ENCODE measurements at places on chromosomes 6 and 20. TPM values are rescaled to one million over a fixed set of nuclear protein-coding genes. Genes with fewer than 3 reads are reported as not detected.

The ESR1 gene
- 0.99 TPM for total RNA-seq

DNA sequence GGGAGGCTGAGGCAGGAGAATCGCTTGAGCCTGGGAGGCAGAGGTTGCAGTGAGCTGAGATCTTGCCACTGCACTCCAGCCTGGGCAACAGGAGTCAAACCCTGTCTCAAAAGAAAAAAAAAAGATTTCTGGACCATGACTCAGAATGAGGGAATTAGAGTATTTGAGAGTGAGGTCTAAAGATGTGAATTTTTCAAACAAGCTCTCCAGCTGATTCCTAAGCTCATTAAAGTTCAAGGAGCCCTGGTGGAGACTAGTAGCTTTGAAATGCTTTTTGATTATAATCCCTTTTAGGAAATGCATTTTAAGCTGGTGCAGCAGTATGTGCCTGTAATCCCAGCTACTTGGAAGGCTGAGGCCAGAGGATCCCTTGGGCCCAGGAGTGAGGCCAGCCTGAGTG lies 21.8 kb upstream of the SRF start:
- no peaks in the 10 kb centered on the region for H3K27me3 ChIP-seq
- no peaks in the 10 kb centered on the region for H3K4me1 ChIP-seq
- no peak for ATAC-seq
- no peak overlapping the region for H3K4me3 ChIP-seq

- H3K4me3 ChIP-seq, result no peak overlapping the region
- H3K36me3 ChIP-seq, result no peaks in the 10 kb centered on the region
- ATAC-seq, result no peak
- H3K27ac ChIP-seq, result no peak overlapping the region
- no peaks in the 10 kb centered on the region for H3K27me3 ChIP-seq
Measured at GRCh38 chr6:105746130-105746505, 340.0 kb upstream of the PRDM1 start.

DNA sequence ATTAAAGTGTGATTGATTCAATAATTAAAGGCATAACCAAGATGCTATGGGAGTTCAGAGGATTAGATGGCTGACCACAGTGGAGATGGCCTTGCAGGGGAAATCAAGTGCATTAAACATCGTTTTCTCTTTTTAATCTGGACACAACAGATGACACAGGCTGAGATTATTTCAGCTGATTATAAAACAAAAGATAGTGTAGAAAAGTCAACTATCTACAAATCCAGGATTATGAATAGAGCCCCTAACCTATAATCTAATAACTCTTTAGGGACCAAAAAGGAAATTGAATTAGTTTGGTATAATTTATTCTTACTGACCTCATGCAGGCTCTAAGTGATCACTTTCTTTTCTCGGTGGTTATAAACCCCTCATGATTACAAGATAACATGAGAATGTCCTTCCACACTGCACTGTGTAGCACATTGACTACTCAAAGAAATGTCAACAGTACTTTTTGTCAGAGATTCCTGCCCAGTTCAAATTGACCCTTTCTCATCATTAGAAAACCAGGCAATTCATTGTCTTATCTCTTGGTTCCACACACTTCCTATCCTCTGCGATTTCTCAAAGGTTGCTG lies 122.1 kb downstream of the PKHD1 start:
- no peaks in the 10 kb centered on the region for H3K36me3 ChIP-seq
- H3K4me3 ChIP-seq, result no peak overlapping the region
- no peak for ATAC-seq
- H3K4me1 ChIP-seq, result no peaks in the 10 kb centered on the region
- H3K27ac ChIP-seq, result no peak overlapping the region

The C20orf202 gene
- total RNA-seq, result 0.27 TPM

The SYCP2 gene
- 3.0 TPM for total RNA-seq

DNA sequence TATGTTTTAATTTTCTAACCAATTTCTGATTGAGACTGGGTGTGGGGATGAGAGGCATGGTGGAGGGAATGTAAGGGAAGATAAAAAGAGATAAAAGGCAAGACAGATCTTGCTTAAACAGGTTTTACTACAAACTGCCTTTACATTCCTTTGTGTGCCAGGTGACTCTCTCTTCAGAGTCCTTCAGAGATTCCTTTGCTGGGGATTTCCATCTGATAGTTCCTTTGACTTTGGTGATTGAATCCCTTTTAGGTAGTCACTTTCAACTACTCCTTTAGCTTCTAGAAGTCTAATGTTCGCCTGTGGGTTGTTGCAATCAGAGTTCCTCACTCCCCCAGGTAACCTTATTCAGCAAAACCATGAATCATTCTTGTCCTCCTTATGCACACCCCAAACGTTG lies 283.3 kb upstream of the MANEA start:
- H3K4me1 ChIP-seq, result no peaks in the 10 kb centered on the region
- ATAC-seq, result no peak
- H3K27ac ChIP-seq, result no peak overlapping the region
- no peaks in the 10 kb centered on the region for H3K36me3 ChIP-seq

- peaks cover 9% of the 10 kb centered on the region for H3K36me3 ChIP-seq
- H3K4me3 ChIP-seq, result no peak overlapping the region
- no peak overlapping the region for H3K27ac ChIP-seq
- no peaks in the 10 kb centered on the region for H3K27me3 ChIP-seq
Measured at GRCh38 chr20:17950670-17951069, 17.9 kb downstream of the SNX5 start.

DNA sequence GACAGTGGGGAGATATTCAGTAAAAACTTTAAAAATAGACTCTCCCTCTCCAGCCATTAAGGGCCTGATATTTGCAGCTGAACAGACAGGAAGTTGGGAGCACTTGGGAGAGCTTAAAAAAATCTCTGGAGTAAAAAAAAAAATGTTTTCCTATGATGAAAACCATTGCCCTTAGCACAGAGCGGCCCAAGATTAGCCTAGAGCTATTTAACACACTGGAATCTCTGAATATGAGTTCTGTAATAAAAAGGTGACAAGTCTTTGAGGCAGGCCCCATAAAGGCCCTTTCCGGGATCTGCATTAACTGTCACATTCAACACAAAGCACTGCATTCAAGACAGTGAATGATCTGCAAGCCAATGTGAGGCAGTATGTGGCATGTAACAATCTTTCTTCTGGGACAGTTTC lies 393.7 kb downstream of the ZFAND3 start:
- no peak overlapping the region for H3K4me3 ChIP-seq
- H3K27me3 ChIP-seq, result no peaks in the 10 kb centered on the region
- no peak for ATAC-seq
- H3K4me1 ChIP-seq, result peaks cover 64% of the 10 kb centered on the region

DNA sequence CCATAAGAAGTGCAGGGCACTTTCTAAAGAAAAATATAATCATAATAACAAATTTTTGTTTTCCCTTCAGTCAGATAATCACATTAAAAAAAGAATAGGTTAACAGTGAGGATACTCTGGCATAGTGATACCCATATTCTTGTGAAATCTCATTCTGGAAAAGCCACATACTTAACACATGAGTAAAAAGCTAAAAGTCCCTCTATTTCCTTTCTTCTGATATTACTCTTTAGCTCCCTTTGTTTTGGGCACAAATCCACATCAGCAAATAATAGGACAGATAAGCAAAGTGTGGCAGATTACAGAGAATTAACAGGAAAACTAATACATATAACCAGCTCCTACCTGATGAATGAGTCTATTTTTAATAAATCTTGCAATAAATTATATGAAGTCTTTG lies 15.8 kb downstream of the SHPRH start:
- no peaks in the 10 kb centered on the region for H3K27me3 ChIP-seq
- ATAC-seq, result no peak
- H3K27ac ChIP-seq, result no peak overlapping the region
- H3K4me1 ChIP-seq, result no peaks in the 10 kb centered on the region

DNA sequence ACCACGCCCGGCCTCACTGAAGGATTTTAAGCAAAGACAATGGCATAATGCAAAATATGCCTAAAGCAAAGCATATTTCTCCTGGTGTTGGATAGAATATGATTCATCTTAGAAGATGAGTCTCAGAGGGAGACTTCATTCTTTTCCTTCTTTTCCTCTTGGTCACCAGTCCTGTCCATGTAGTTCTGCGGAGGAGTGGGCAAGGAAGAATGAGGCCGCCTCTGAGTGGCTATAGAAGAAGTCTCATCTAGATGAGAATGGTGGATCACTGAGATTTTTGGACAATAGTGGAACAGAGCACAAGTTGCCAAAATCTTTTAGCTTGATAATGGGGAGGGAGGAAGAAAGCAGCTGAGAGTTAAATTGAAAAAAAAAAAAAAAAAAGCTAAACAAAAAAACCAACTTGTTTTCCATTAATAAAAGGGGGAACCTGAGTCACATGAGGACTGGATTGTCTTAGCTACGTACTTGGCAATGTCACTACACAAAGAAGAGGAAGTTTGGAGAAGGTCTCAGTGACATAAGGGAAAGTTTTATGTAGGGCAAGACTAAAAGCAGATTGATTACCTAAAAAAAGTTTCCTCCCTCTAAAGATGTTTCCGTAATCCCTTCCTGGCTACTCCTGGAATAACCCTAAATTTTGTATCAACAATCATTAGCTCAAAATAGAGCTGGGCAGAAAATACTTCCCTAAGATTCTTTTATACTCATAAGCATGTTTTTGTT lies 6.0 kb downstream of the CD83 start:
- no peaks in the 10 kb centered on the region for H3K27me3 ChIP-seq
- no peak overlapping the region for H3K4me3 ChIP-seq
- no peaks in the 10 kb centered on the region for H3K36me3 ChIP-seq
- no peaks in the 10 kb centered on the region for H3K4me1 ChIP-seq

The DPPA5 gene
- not detected for total RNA-seq

GRCh38 chr6:27205375-27206278 lies 41.9 kb upstream of the PRSS16 start:
- no peak overlapping the region for H3K4me3 ChIP-seq
- no peaks in the 10 kb centered on the region for H3K4me1 ChIP-seq
- no peak for ATAC-seq

DNA sequence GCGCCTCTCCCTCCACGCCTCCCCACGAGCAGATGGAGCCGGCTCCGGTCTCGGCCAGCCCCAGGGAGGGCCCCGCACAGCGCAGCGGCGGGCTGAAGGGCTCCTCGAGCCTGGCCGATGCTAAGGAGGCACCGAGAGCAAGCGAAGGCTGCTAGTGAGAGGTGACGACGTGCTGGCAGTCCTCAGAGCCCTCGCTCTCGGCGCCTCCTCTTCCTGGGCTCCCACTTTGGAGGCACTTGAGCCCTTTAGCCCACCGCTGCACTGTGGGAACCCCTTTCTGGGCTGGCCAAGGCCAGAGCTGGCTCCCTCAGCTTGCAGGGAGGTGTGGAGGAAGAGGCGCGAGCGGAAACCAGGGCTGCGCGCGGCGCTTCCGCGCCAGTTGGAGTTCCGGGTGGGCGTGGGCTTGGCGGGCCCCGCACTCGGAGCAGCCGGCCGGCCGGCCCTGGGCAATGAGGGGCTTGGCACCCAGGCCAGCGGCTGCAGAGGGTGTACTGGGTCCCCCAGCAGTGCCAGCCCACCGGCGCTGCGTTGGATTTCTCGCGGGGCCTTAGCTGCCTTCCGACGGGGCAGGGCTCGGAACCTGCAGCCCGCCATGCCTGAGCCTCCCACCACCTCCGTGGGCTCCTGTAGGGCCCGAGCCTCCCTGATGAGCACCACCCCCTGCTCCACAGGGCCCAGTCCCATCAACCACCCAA lies 2.5 kb upstream of the TMEM14C start:
- no peak for ATAC-seq
- no peaks in the 10 kb centered on the region for H3K27me3 ChIP-seq
- peaks cover 11% of the 10 kb centered on the region for H3K36me3 ChIP-seq
- no peaks in the 10 kb centered on the region for H3K4me1 ChIP-seq
- H3K27ac ChIP-seq, result peak overlapping the region; percentile 10

GRCh38 chr20:38113401-38114325 lies 51.4 kb downstream of the TGM2 start:
- no peaks in the 10 kb centered on the region for H3K36me3 ChIP-seq
- no peaks in the 10 kb centered on the region for H3K27me3 ChIP-seq
- H3K4me1 ChIP-seq, result peaks cover 21% of the 10 kb centered on the region
- ATAC-seq, result no peak
- no peak overlapping the region for H3K27ac ChIP-seq

DNA sequence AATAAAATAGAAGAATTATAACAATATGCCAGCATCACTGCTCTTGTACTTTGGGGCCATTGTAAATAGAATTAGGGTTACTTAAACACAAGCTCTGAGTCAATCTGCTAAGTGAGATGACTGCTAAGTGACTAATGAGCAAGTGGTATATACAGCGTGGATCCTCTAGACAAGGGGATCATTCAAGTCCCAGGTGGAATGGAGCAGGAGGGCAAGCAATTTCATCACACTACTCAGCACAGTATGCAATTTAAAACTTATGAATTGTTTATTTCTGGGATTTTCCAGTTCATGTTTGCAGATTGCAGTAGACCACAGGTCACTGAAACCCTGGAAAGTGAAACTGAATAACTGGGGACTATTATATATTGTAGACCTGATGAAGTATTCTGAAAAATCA lies 235.3 kb downstream of the BTBD3 start:
- H3K27me3 ChIP-seq, result no peaks in the 10 kb centered on the region
- no peak for ATAC-seq
- no peaks in the 10 kb centered on the region for H3K36me3 ChIP-seq
- H3K4me1 ChIP-seq, result no peaks in the 10 kb centered on the region
- H3K4me3 ChIP-seq, result no peak overlapping the region

The SLC22A23 gene
- total RNA-seq, result 10.8 TPM

GRCh38 chr6:455006-455585 lies 63.5 kb downstream of the IRF4 start:
- H3K4me1 ChIP-seq, result no peaks in the 10 kb centered on the region
- H3K4me3 ChIP-seq, result no peak overlapping the region
- H3K27ac ChIP-seq, result no peak overlapping the region
- no peak for ATAC-seq
- peaks cover 38% of the 10 kb centered on the region for H3K27me3 ChIP-seq

The RUNX2 gene
- 0.54 TPM for total RNA-seq
